ENCODE measurements at places on chromosomes 16 and 17.

DNA sequence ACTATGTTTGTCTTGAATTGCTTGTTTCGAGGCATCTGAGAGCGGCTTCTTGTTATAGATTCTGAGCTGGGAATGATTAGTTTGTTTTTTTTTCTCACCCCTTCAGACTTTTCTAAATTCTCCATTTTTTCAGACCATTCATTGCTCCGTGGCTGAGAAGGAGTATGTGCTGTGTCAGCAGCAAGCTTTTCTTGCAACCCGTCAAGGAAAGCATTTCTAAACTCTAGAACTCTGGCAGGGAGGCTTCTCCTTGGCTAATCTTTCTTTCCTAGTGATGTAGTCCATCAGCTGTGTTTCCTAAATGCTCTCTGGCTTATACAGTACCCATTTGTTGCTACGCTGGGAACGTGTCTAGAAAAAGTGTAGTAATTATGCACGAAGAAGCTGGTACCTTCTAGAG lies 133.5 kb downstream of the FTO start:
- peak; percentile 59 for DNase-seq

DNA sequence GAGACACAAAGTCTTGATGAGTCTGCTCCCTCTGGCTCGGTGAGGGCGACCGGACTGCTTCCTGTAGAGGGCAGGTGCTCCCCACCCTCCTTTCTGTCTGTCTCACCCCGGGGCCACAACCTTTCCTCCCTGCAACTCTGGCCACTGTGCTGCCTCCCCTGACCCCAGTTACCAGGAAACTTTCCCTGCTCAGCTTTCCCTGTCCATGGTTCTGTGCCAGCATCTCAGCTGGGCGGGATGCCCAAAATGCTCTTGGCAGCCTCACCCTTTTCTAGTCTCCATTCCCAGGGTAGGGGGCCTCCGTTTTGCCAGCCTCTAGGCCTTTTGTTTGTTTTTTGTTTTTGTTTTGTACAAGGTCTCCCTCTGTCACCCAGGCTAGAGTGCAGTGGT lies 1.4 kb downstream of the PLD2 start:
- no peak for DNase-seq

- peak; percentile 92 for DNase-seq
Measured at GRCh38 chr17:17890773-17891759, 54.3 kb upstream of the SREBF1 start.

GRCh38 chr17:7196651-7197401 lies 17.7 kb upstream of the ASGR1 start:
- no peak for DNase-seq

GRCh38 chr16:57427824-57428223 lies 19.4 kb downstream of the CIAPIN1 start:
- DNase-seq = no peak

Measured in choroid plexus epithelial cell (primary cell).